ENCODE measurements at places on chromosomes 11 and 22.

DNA sequence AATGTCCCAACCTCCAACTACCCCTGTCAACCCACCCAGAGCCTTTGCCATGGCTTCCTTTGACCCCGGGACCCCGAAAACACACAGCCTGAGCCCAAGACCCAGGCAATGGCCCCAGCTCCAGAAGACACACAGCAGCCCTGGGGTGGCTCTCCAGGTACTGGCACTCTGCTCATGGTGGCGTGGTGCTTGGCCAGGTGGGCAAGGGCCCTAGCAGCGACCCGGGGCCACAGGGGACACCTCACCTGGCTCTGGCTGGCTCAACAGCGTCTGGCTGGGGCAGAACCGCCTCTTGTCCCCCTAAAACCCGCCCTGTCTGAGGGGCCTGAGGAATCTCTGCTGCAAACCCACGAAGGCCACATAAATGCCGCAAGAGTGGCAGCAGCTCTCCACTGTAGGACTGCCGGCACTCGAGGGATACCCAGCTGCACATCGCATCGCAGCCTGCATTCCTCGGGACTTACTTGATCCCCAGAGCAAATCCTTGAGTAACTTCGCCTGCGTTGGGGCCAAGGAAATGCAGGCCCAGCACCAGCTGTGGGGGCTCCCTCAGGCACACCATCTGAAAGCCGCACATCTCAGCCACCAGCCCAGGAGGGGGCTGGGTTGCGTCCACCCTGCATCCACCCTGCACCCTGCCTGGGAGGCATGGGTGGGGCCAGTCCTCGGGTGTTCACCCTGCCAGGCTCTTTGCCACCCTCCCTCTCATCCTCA is 23.1 kb upstream of the GNB1L start:
- peak; percentile 47 for DNase-seq

DNA sequence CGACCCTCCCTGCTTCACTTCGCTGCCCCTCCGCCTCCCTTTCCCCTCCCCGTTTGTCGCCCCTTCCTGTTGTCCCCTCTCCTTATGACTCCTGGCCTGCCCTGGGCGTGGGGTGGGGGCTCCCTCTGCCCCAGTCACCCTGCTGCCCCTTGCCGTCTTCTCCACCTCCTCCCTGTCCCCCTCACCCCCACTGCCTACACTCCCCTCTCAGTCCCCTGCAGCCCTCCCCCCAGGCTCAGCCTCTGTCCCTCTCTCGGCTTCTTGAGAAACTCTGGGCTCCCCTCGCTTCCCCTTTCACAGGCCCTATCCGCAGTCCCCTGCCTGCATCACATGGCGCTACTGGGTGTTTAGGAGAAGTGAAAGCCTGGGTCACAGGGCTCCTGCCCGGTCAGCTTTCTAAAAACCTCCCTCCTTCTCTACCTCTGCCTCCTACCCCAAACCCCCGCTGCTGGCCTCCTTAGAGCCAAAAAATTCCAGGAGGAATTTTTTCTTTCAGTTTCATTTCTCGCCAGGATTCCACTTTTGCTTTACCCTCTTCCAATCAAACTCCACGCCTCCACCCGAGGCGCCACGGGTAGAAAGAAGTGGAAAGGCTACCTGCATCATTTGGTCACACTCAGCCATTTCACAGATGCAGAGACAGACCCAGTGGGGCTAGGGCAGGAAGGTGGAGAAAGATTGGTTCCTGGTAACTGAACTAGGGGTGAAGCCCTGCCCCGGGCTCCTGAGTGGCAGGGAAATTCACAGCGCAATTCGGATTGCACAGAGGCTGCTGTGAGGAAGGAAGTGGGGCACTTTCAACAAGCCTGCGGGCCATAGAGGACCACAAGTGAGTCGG is at the start of gene SLC15A3:
SLC15A3 (minus strand) TSS at position 273 of the 838 bp plus-strand sequence. CDS start 625 bp downstream, outside the sequence.
- DNase-seq, result peak; percentile 55

DNA sequence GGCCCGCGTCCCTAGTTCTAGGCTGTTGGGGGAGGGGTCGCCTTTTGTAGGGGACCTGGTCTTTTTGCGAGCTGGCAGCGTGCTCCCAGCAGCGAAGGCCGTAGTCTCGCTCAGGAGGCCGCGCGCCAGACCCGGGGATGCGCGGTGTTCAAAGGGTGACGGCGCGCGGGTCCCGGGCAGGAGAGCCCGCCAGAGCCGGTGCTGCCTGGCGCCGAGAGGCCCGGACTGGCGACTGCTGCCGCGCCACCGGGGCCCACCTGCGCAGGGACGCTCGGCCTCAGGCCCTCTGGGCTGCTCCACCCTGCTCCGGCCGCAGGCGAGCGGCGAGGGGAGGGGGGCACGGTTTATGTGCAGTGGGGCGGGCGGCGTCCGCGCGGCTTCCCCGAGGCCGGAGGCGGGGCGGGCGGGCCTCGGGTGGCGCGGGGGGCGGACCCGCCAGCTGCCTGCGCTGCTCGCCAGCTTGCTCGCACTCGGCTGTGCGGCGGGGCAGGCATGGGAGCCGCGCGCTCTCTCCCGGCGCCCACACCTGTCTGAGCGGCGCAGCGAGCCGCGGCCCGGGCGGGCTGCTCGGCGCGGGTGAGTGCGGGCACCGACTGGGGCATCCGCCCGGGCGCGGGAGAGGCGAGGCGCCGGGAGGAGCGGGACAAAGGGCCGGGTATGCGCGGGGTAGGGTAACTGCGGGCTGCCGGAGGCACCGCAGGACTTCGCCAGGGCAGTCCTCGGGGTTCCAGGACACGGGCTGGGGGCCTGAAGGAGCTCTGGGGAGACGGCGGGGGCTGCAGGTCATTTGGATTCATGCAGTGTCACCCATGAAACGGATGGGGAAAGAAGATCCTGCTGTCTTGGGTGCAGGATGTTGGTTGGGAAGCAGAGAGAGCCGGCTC is at the start of gene PRSS23:
PRSS23 (plus strand) TSS at position 467 of the 884 bp plus-strand sequence. CDS start 7,102 bp downstream, outside the sequence.
- peak; percentile 79 for DNase-seq

- no peak for DNase-seq
Observed at GRCh38 chr11:95086836-95087570, 2.6 kb upstream of the ENDOD1 start.

DNA sequence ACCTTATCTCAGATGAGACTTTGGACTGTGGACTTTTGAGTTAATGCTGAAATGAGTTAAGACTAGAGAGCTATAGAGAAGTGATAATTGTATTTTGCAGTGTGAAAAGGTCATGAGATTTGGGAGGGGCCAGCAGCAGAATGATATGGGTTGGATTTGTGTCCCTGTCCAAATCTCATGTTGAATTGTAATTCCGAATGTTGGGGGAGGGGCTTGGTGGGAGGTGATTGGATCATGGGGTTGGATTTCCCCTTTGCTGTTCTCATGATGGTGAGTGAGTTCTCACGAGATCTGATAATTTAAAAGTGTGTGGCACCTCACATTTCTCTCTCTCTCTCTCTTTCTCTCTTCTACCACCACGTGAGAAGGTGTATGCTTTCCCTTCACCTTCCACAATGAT is 777.8 kb upstream of the LUZP2 start:
- no peak for DNase-seq

DNA sequence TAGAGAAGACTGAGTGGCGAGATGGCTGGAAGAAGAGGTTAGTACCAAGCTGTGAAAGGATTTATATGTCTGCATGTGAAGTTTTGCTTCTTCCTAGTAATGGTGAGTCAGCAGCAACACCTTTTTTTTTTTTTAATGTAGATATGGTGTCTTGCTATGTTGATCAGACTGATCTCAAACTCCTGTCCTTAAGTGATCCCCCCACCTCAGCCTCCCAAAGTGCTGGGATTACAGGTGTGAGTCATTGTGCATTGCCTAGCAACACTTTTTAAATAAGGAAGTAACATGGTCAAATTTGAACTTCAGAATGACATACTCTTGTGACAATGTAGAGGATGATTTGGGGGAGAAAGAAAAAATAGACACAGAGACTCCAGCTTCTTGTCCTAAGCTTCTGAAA is 6.5 kb upstream of the CSTPP1 start:
- peak; percentile 57 for DNase-seq

DNA sequence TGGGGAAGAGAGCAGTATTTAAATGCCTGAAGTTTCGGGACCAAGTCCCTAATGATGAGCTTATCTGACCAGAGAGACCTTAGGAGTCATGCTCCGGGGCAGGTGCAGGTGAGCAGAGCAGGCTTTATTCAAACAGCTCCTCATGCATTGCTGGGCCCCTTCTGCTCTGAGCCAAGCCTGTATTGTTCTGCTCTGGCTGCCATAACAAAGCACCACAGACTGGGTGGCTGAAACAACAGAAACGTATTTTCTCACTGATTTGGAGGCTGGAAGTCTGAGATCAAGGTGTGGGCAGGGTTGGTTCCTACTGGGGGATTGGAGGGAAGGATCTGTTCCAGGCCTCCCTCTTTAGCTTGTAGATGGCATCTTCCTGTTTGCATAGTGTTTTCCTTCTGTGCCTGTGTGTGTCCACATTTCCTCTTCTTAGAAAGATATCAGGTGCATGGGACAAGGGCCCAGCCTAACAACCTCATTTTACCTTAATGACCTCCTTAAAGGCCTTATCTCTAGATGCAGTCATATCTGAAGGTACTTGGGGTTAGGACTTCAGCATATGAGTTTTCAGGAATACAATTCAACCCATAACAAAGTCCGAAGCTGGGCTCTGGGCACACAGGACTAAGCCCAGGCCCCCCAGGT is 97.1 kb upstream of the PARVA start:
- no peak for DNase-seq

GRCh38 chr11:114192841-114193389 is 103.3 kb upstream of the NNMT start:
- no peak for DNase-seq

GRCh38 chr11:3010004-3010403 is 17.9 kb upstream of the NAP1L4 start:
- DNase-seq, result no peak

DNA sequence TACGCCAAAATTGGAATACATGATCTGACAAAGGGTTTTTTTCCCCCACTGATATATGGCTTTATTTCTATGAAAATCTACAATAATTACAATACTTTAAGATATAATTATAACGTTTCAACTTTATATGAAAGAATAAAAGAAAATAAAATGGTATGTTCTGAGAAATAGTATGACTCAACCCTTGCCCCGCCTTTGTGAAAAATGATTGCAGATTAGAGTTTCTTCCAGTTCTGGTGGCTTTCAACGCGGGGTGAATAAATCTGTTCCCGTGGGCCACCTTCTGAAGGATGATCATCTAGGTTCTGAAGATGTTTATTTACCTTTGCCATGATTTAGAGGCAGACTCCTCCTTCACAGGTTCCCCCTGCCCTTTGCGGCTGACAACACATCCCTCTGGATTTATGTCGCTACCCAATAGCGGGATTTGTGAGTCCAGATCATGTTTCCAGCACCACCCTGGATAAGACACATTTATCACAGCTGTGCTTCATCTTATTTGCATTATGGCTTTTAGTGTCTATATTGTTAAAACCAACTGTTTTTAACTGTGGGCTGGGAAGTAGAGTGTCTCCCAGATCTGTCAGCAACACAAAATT is 607.0 kb upstream of the KIRREL3 start:
- DNase-seq, result no peak

Measured in ELR (cell line).